ENCODE measurements at places on chromosomes 4 and X. TPM values are rescaled to one million over a fixed set of nuclear protein-coding genes. Genes with fewer than 3 reads are reported as not detected.

The DCAF8L2 gene
- total RNA-seq = not detected

The FUNDC2 gene
- total RNA-seq = 34.6 TPM

The RAB33A gene
- total RNA-seq = 23.3 TPM

The RNF150 gene
- total RNA-seq = 0.46 TPM

The SSX2 gene
- total RNA-seq = not detected

The ING2 gene
- 19.4 TPM for total RNA-seq

The TMSB15A gene
- total RNA-seq = 0.62 TPM

The PLAC8 gene
- total RNA-seq = 48.0 TPM

The SMIM43 gene
- total RNA-seq = not detected

The SHOX gene
- total RNA-seq = not detected

The NLGN4X gene
- 0.31 TPM for total RNA-seq

The CLIC2 gene
- total RNA-seq = 5.0 TPM

The CXCL5 gene
- total RNA-seq = not detected

The PTCHD1 gene
- total RNA-seq = not detected

The TSC22D3 gene
- total RNA-seq = 88.1 TPM

The CT45A3 gene
- not detected for total RNA-seq

The FAM200B gene
- total RNA-seq = 23.1 TPM

The GATA1 gene
- total RNA-seq = 0.22 TPM

The SPOCK3 gene
- total RNA-seq = not detected

The ALG13 gene
- 112 TPM for total RNA-seq

The IL1RAPL1 gene
- not detected for total RNA-seq

The AMTN gene
- total RNA-seq = not detected

The CCDC149 gene
- 0.19 TPM for total RNA-seq

The IBSP gene
- total RNA-seq = not detected

The CENPVL2 gene
- not detected for total RNA-seq

The NSUN7 gene
- 6.7 TPM for total RNA-seq

The KCNE5 gene
- total RNA-seq = 0.26 TPM

The ADH1B gene
- not detected for total RNA-seq

The HELT gene
- total RNA-seq = not detected

The EREG gene
- total RNA-seq = 0.07 TPM

The THAP9 gene
- 4.4 TPM for total RNA-seq

The SHISA3 gene
- 0.41 TPM for total RNA-seq

The AR gene
- 0.09 TPM for total RNA-seq

The COX7B2 gene
- total RNA-seq = not detected

The KLHL15 gene
- total RNA-seq = 17.9 TPM

The MAGEE2 gene
- total RNA-seq = not detected

The SLC34A2 gene
- total RNA-seq = not detected

The BEND4 gene
- 0.53 TPM for total RNA-seq

The CSTF2 gene
- total RNA-seq = 33.0 TPM

The SH3RF1 gene
- total RNA-seq = 0.63 TPM

The MAGEA9B gene
- total RNA-seq = not detected

The SPP1 gene
- total RNA-seq = not detected

The TMPRSS11A gene
- total RNA-seq = not detected

The NXF2B gene
- not detected for total RNA-seq

The ACE2 gene
- total RNA-seq = 0.53 TPM

The NEK1 gene
- total RNA-seq = 15.1 TPM

The TCEAL7 gene
- total RNA-seq = not detected

The APELA gene
- not detected for total RNA-seq

The GPRASP3 gene
- total RNA-seq = 2.4 TPM
